HTR-8/SVneo (cell line): ENCODE measurements at places on chromosomes 3 and 15.

- no peak for DNase-seq
Measured at GRCh38 chr15:51121631-51122225, 27.0 kb upstream of the TNFAIP8L3 start.

- DNase-seq = no peak
Measured at GRCh38 chr3:113614402-113614801, 82.0 kb downstream of the USF3 start.

DNA sequence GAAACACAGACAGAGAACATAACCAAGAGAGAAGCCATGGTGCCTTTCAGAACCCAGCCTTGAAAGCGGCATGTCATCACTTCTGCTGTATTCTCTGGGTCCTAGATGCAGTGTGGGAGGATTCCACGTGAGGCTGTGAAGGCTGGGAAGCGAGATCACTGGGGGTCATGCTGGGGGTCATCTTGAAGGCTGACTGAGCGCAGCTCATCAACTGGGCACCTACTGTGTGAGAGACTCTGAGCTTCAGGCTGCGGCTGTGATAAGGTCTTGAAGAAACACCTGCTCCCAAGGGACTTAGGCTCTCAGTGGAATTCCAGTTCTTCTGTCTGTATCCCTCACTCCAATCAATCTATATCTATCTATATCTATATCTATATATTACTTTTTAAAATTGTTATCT, 91.8 kb upstream of the KLF13 start:
- DNase-seq = no peak

GRCh38 chr3:188727052-188727451, 444.7 kb upstream of the TPRG1 start:
- no peak for DNase-seq

- no peak for DNase-seq
Measured at GRCh38 chr3:110754212-110754916, 317.3 kb upstream of the NECTIN3 start.
